ENCODE measurements at places on chromosomes 11 and 22.

GRCh38 chr11:68709062-68709461 lies 24.7 kb downstream of the GAL start:
- DNase-seq, result no peak

- no peak for DNase-seq
Measured at GRCh38 chr22:23530106-23530505, 50.0 kb downstream of the IGLL1 start.

DNA sequence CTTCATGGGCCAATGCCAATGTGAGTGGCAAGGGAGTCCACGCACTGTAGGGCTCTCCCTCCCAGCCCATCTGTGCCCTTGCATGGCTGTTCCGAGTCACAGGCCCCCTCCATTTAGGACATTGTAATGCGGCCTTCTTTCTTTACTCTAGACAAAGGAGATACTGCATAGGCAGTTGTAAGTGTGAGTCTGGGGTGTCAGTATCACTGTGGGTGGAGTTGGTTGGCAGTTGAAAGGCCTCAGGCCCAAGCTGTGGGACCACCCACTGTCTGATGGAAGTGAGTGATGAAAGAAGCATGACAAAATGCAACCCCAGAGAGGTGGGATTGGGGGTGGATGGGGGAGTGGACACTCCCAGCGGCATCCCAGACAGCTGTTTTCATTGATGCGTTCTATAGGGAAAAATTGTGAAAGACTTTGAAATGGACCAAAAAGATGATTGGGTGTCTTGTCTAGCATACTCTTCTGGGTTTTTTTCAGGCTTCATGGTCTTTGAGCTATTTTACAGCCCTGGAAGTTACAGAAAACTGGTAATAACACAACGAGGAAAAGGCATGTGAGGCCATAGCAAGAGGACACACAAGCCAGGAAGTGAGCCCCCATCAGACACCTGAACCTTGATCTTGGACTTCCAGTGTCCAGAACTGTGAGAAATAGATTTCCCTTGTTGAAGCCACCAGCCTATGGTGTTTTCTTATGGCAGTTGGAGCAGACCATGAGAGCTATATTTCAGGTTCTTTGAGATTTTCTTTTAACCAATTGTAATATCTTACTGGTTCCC lies 114.6 kb downstream of the NECTIN1 start:
- DNase-seq, result no peak

- DNase-seq, result no peak
Measured at GRCh38 chr11:78476066-78476465, 58.4 kb upstream of the GAB2 start.

GRCh38 chr22:49789289-49790141 lies 38.2 kb downstream of the BRD1 start:
- no peak for DNase-seq
